ENCODE measurements at places on chromosomes 11 and 22. TPM values are rescaled to one million over a fixed set of nuclear protein-coding genes. Genes with fewer than 3 reads are reported as not detected.

DNA sequence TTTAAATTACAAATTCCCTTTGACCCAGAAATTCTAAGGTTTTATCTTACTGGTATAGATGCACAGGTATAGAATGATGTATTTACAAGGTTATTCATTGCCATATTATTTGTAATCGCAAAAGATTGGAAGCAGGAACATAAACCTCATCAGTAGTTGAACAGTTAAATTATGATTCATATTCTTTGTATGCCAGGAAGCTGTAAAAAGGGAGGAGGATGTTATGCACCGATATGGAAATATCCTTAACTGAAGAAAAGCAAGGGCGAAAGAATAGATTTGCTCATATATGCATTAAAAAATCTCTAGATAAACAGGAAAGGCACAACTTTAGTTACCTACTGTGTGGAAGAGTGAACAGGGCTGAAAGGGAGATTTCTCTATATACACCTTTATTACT is 36.7 kb downstream of the PPFIA1 start:
- H3K27me3 ChIP-seq = no peaks in the 10 kb centered on the region
- no peak for DNase-seq
- peaks cover 13% of the 10 kb centered on the region for H3K36me3 ChIP-seq
- H3K4me1 ChIP-seq = peaks cover 2% of the 10 kb centered on the region

DNA sequence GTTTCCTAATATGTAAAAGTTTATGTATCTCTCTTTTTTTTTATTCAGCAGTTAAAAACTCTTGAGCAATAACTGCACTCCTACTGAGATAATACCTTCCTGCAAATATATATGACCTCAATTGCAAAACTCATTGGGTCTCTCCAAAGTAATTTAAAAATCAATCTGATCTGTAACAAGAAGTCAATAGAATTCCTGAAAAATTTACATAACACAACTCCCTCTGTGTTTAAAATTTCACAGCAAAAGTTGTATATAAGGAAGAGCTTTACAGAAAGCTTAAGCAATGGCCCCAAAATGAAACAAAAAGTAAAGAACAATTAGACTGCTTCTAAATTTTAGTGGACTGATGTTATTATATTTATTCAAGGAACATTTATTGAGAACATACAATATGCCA is 313.4 kb downstream of the DLG2 start:
- no peak for DNase-seq
- no peak overlapping the region for H3K4me3 ChIP-seq
- no peaks in the 10 kb centered on the region for H3K4me1 ChIP-seq
- H3K27ac ChIP-seq = no peak overlapping the region

Gene TRMT2A
- total RNA-seq = 25.7 TPM

DNA sequence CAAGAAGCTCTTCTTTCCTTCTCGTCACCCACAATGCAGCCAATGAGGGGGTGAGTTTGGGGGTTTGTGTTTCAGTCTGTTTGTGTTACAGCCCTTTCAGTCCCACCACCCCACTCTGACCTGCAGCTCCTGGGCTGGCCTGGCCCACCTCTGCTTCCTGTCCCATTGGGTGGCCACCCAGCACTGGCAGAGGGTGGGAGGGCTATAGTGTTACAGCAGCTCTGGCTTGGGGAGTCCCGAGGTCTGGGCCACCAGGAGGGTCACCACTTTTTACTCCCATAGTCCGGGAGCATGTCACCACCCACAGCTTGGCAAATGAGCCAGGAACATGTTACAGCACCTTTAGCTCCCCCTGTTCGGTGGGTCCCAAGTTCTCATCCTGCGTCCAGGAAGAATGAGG is 1.7 kb upstream of the OR10S1 start:
- H3K27me3 ChIP-seq = no peaks in the 10 kb centered on the region
- no peak for DNase-seq
- no peak overlapping the region for H3K4me3 ChIP-seq
- H3K36me3 ChIP-seq = no peaks in the 10 kb centered on the region
- H3K27ac ChIP-seq = no peak overlapping the region

- H3K27me3 ChIP-seq = no peaks in the 10 kb centered on the region
- no peak overlapping the region for H3K4me3 ChIP-seq
- no peak for DNase-seq
- H3K4me1 ChIP-seq = peaks cover 78% of the 10 kb centered on the region
These were observed 121.3 kb downstream of the APOL5 start for GRCh38 chr22:35838855-35839576.

All from heart left ventricle (tissue), 16 donors.